ENCODE measurements at places on chromosomes 4 and X.

DNA sequence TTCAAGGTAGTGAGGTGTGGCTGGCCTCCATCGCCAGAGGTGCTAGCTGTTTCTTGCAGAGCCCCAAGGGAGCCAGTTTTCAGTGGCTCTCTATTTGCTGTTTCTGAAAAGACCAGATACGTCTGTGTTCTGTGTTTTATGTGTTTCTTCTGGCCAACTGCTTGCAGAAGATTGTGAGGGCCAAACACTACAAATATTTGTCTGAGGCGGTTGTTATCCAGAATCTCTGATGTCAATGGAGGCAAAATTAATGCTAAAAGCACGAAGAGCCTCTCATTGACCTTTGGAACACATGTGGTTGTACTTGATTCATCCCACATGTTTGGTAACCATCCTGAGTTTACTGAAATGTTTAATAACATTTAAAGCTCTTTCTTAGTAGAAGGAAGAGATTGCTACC is 113.9 kb downstream of the CT47B1 start:
- no peak for DNase-seq

GRCh38 chrX:8067754-8068462 is 103.2 kb downstream of the VCX2 start:
- DNase-seq = no peak

GRCh38 chr4:39514888-39515401 is 12.3 kb downstream of the UGDH start:
- no peak for DNase-seq

DNA sequence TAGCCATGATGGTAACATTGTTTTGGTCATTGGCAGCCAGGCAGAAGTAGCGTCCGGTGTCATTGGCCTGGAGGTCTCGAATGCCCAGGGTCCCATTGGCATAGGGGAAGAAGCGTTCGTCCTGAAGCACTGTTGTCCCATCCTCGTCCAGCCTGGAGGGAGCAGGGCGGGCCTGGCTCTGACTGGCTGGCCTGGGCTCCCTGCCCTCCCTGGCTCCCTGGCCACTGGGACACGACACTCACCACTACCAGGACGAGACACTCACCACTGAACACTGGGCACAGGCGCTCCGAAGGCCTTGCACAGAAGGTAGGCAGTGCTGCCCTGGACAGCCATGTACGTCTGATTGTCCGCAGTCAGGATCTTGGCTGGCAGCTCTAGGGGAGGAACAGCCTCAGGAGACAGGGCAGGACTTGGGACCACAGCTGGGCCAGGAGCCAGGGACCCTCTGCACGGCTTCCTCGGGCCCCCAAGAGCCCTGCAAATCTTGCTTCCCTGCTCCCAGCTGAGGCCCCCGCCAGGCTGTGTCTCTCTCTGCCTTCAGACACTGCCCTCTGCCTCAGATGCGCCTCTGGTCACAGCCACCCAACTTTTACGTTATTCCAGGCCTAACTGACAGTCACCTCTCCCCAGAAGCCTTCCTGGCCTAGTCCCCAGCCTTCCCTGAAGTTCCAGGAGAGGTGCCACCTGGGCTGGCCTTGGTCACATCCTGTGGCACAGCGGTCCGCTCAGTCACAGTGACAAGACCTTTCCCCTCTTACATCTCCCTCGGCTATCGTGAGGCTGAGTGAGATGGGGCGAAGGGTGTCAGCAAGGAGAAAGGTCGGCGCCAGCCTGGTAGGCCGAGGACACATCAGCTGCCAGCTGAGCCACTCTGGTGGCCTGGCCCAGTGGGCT is 17.1 kb downstream of the L1CAM start:
- no peak for DNase-seq

- no peak for DNase-seq
These were observed at the start of gene RNF128 for GRCh38 chrX:106726485-106727437. Gene RNF128, plus strand, starts transcription at chrX:106726701. Its CDS starts 213 bp downstream, at chrX:106726914.

DNA sequence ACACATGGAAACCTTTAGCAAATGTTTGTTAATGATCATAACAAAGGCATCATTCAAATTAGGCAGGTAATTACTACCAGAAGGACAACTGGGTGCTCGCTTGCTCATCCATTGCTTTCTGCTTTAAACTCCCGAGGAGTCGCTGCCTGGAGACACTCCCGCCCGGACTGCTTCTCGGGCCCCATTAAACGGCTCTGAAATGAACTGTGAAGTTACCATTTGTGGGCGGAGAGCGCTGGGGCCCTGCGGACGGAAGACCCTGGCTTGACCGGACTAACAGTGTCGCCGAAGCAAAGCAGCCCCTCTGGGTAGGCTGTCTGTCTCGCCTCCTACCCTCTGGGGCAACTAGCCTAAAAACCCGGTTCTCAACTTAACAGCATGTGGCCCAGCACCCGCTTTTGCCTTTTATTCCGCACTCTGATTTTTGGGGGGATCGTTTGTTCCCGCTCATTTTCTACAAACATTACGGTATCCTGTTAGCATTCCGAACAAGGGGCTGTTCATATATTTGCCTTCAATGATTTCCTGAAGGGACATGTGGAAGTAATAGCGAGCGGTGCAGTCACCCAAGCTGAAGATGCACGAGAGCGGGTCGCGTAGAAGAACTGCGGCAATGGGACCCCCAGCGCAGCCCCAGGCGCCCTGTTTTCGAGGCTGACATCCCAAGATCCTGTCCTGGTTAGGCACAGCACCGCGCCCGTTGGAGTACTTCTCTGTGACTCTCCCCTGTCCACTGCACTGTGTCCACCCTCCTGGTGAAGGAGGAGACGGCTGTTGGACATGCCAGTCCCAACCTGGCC is 1.6 kb upstream of the PDGFRA start:
- DNase-seq = peak; percentile 58

GRCh38 chrX:114717921-114718320 is 134.0 kb downstream of the HTR2C start:
- DNase-seq = no peak

DNA sequence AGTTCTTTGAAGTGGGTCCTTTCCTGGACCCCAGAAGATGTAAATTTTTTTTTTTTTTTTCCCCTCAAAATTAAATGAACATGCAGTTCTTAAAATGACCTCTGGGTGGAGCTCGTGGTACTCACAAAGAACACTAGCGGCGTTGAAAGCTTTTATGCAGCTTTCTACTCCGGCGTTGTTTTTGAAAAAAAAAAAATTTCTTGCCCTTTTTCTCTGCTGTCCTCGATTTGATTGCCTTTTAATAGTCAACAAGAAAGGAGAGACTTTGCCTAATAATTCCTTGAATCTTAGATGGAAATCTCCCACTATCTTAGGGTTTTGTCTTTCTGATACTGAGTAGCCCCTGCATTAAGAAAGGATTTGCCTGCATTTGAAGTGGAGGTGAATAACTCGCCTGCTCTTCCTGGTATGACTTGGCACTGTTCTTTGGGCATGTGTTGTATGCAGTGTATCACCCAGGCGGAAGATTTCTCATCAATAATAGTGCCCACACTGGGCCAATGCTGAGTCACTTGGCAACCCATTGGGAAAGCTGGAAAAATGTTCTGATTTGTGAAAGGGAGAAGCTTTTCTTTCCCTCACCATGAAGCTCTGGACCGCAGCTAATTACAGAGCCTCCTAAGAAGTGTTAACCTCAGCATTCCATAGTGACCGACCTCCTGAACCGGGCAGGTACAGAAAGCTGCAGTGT is 104.0 kb downstream of the PHEX start:
- no peak for DNase-seq

GRCh38 chr4:37983951-37984350 is 23.8 kb downstream of the PTTG2 start:
- no peak for DNase-seq

- DNase-seq = no peak
These were observed 357.3 kb upstream of the RASGEF1B start for GRCh38 chr4:81828991-81829390.

GRCh38 chrX:150569155-150569477 is 695 bp downstream of the MTM1 start:
- DNase-seq = no peak

GRCh38 chr4:99754756-99755155 is 61.9 kb upstream of the DAPP1 start:
- DNase-seq = no peak

GRCh38 chr4:79258614-79259176 is 67.2 kb downstream of the NAA11 start:
- no peak for DNase-seq

DNA sequence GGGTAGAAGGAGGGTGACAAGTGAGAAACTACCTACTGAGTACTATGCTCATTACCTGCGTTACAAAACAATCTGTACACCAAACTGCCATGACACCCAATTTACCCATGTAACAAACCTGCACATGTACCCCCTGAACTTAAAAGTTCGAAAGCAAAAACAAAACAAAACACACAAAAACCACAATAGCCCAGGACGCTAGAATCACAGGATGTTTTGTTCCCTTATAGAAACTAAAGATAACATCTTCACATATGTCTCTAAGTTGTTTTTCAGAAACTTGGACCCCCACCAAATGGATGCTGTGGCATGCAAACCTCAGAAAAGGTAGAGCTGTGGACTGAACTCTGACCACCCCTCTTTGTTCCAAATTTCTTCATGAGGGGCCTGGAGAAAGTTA is 25.2 kb upstream of the PNMA5 start:
- no peak for DNase-seq

DNA sequence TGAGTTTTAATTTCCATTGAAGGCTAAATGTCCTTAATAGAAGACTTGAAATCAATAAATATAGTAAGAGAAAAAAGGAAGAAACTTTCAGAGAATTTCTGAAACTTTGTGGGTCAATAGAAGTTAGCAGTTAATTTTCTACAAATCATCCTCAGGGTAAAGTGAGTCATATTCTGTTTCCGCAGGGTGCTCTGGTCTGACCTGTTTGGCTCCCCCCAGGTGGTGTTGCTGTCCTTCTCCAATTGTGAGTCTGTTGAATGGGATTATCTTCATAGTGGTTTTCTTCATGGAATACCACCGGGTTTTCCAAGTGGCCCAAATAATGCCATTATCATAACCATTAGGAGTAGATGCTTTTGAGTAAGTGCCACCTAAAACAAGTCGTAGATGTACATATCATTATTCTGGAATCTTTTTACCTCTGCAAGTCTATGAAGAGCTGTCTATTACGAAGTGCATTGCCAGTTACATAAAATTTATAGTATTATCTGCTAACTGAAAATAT is 7.7 kb downstream of the FGG start:
- no peak for DNase-seq

- no peak for DNase-seq
These were observed 125.0 kb downstream of the SPCS3 start for GRCh38 chr4:176444741-176445140.

DNA sequence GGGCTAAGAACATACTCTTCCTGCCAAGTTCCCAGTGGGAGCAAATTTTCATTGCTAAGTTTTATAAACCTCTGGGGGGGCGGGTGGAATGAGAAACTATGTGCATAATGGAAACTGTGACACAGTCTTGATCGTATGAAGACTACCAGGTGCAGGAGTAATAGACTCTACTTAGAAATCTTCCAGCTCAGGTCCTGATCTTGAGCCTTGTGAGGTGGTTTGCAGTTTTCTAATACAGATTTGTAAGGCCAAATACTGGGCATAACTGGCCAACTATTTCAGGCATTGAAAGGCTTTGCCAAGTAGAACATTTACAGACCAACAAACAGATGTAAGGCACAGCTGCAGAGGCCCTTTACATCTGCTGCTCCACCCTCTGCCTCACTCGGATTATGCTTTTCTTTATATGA is 89.7 kb upstream of the CBR4 start:
- no peak for DNase-seq

- DNase-seq = no peak
These were observed 166.1 kb upstream of the NUDT6 start for GRCh38 chr4:123088501-123088900.

- no peak for DNase-seq
These were observed 161.4 kb upstream of the GIMD1 start for GRCh38 chr4:106530024-106530361.

- DNase-seq = no peak
These were observed 84.4 kb downstream of the CFAP299 start for GRCh38 chr4:80419946-80420345.

GRCh38 chrX:6890544-6891261 is 256.8 kb upstream of the STS start:
- DNase-seq = no peak

DNA sequence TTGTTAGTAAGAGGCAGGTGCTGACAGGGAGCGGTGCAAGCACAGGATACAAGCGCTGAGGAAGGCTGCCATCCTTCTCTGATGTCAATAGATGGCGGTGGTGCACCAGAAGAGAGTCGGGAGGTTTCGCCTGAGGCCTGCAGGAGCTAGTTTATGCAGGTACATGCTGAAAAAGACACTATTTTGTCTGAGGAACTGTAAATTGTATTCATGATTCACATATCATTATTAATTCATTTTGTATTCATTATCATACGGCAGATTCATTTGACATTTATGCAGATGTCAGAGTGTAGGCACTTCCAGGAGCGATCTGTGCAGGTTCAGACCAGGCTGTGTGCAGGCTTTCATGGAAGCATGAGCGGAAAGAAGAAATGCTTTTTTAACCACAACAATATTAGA is 824.0 kb downstream of the STIM2 start:
- no peak for DNase-seq

DNA sequence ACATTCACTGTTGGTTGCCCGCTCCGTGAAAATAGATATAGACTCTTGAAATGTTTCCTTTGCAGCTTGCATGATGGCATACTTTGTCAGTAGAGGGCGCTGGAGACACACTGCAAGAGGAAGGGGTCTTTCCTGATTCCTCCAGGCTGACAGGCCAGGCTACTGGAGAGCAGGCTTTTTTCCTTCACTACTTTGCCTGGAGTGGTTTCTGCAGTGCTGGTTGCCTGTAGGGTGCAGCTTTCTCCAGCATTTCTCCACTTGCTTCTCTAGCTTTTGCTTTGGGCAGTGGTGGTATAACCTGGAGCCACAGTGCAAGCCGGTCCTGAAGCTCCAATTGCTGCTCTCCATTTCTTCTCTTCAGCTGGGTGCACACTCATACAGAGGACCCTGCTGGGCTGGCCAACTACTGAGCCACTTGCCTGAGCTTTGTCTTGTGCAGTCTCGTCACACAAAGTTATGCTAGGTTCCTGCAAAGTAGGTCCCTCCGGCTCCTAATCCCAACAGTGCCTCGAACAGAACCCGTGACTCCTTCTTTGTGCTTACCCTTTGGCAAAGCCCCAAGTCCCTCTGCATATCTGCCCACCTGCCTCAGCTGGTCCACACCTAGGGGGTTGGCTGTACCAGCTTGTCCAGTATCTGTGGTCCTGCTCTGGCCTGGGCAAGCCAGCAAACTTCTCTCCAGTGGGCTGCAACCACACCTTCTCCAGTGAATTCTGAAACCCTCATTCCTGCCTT is 46.3 kb downstream of the RASSF6 start:
- DNase-seq = no peak

DNA sequence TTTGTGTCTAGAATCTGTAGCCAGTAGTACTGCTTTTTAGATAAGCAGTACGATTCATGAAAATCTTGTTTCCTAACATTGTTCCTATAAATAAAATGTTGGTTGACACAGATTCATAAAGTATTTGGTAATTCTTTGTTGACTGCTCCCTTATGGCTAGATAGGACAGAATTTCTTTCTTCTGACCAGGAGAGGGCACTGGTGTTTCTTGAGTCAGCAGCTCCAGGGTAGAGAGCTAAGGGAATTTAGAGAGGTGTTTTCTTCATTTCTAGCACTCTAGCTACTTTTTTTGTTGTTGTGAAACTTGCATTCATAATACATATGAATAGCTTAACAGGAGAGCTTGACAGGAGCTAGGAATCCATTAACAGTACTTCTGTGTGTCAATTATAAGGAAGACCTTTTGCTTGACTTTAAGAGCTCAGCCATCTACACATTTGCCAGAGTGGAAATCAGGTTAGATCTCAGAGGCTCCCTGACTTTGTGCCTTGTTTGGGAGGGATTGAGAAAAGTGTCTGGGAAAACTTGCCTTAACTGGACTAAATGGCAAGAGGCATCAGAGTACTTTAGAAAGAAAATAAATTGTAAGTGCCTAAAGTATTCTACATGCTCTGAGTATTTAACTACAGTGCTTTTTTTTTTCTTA is 756.1 kb downstream of the SH3BGRL start:
- no peak for DNase-seq
